ENCODE measurements at places on chromosomes 2 and 18.

DNA sequence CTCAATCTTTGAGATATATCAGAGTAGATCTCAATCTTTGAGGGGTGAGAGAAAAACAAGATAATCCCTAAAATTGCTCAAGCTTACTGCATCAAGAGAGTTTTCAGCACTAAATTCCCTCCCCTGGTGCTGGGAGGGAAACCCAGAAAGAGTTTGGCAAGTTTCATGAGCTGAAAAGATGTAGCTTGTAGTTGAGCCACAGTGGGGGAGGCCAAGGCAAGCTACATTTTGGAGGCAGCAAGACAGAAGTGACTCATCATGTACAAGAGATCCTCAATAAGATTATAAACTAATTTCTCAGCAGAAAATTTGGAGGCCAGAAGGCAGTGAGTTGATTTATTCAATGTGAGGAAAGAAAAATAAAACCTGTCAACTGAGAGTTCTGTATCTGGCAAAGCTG lies 308.2 kb downstream of the PIEZO2 start:
- DNase-seq, result no peak

DNA sequence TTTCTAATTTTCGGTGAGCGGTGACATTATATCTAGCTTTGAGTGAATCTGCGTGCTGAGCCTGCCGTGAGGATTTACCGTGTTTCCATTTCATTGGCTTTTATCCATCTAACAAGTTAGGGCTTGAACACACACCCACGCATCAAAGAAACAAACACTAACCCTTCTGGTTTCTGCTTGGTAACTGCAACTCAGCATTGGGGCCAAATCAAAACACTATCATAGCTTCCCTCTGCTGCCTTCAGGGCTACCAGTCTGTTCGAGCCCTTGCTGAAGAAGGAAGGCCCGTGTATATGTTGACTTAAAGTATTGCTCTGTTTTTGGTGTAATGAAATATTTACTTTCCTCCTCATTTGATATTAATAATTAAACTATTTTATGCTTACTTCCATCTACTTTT lies 227.2 kb downstream of the PHLPP1 start:
- DNase-seq, result no peak

DNA sequence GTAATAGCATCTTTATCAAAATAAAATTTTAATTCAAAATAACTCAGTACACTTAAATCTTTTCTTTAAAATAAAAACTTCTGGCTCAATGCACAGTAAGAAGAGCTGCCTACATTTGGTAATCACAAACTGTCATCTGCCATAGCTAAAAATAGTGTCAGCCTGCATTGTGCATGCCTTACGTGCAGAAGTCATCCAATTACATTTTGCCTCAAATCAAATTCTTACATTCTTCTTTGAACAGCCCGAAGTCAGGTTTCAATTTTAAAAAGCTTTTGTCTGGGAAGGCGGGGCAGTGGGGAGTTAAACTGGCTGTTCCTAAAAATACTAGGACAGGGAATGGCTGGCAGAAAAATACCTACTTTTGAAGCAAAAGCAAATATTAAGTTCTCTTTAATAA lies 51.1 kb downstream of the RTN4 start:
- no peak for DNase-seq

DNA sequence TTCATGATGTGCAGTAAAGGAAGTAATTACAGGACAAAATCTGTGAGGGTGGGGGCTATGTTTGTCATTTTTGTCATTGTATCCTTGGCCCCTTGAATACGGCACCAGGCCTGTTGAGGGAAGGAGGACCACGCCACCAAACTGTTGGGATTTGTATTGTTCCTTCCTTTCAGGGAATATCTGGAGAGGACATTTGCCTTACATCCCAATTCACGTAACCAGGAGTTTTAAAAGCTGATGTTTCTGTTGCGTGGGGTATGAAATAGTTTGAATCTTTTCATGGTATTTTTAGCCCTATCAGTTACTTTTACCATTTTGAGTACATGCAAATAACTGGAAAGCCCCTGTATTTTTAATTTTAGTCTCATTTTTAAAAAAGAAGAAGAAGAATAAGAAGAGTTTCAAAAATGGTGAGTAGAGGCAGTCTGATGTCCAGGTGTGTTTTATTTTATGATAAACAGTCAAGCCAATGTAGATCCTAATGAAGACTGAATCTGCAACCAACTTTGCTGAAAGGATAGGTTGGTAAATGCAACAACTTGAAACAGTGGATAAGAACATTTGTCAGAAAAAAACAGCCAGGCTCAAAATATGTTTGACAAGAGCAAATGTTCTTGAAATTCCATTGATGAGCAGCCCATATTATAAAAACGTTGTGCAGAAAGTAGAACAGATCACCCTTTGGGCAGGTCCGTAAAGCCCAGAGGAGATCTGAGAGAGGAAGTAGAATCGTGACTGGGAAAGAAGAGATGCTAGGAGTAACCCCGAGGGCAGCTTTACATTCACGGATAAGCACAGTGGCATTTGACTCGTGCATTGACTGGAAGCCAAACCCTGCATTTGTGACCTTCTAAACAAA lies 54.5 kb downstream of the RASGRP3 start:
- no peak for DNase-seq

DNA sequence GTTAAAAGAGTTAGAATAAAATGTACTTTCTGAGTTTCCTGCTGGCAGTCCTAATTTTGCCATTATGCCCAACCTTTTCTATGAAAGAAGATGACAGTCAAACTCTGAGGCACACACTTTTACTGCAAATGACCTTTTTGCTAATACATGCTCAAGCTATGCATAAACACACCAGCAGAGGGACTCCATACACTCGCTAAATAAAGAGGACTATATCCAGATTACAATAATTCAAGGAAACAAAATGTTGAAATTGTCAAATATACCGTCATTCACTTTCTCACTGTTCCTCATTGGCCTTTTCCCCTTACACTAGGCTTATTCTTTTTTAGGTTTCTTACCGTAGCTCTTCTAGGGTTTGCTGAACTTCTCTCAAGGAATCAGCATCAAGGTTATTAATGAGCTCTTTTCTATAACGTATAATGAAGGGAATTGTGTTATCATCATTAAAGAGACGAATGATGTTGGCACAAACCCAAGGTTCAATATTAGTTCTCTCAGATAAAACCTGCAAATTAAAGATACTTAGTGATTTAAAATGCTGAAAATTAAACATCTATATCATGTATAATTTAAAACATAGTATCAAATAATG lies 25.7 kb downstream of the SRBD1 start:
- no peak for DNase-seq

DNA sequence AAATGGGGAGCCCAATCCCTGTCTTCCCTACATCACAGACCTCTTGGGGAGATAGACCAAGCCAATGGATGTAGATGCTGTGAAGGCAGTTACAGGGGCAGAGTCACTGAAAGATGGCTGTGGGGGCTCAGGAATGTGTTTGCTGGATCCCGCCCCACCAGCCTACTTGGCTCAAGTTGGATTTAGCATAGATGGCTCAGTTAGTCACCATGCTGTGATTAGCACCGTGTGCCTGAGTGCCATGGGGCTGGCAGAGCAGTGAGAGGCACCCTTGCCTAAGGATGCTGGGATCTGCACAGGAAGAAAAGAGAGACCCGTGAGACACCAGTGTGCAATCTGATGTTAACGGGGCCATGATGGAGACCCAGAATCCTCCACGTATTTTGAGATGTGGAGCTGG lies 228.3 kb downstream of the DYSF start:
- no peak for DNase-seq

DNA sequence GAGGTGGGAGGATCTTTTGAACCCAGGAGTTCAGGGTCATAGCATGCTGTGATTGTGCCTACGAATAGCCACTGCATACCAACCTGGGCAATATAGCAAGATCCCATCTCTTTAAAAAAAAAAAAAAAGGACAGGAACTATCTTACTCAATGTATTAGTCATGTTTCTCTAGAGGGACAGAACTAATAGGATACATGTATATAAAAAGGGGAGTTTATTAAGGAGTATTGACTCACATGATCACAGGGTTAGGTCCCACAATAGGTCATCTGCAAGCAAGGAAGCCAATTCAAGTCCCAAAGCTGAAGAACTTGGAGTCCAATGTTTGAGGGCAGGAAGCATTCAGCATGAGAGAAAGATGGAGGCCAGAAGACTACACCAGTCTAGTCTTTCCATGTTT lies 18.8 kb upstream of the CASP10 start:
- no peak for DNase-seq

DNA sequence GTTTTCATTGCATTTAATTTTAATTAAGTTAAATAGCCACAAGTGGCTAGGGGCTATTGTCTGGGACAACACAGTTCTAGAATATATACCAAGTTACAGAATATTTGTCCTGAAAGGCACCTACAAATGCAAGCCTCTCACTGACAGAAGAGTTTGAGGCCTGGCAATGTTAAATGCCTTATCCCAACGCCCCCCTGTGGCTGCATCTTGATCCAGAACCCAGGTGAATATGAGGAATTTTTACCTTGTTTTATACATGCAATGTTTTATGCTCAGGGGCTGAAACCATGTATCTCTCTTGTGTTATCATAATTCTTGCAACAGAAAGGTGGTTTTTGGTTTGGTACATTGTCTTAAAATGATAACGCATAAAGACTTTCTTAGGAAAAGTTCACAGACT lies 71.8 kb upstream of the SEC11C start:
- DNase-seq, result no peak

DNA sequence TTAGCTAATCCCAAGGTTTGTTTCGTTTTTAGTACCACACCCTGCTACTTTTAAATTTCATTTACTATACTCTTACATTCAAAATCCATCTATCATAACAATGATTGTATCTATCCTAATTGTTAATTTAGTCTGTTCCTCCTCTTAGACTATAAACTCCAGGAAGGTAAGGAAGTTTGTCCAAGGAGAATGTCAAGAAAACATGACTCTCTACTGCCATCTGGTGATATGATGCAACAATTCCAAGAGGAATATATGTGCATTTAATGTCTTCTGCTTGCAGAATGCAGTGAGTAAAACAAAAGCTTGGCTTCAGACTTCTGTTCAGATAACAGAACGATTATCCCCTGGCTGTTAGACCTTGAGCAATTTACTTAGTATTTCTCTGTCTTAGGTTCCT lies 1267.1 kb downstream of the LRP1B start:
- no peak for DNase-seq

DNA sequence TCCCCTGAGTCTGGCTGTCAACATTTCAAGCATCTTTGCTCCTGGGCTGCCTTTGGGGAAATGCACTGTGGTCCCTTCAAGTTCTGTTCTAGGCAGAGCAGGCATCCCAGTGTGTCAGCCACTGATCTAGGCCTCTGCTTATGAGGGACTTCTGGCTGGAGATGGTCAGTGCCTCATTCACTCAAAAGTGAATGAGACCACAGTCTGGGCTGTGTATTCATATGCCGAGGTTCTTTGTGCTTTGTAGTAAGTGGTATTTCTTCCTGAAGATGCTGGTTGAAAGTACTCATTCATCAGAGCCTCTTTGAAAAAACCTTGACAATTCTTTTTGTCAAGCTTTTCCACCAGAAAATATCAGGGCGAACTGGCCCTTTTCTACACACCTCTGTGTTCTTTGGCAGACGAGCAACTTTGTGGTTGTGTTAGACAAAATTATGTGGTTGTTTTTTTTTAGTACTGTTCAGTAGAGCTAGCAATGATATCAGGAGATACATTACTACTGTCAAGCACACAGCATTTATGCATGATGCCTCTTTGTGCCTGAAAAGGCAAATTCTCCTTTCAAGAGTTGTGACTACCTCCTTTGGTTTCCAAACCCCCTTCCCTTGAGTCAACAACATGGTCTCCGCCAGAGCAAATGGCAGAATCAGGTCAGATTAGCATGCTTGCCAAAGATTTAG lies 510.9 kb upstream of the NRP2 start:
- DNase-seq, result no peak

DNA sequence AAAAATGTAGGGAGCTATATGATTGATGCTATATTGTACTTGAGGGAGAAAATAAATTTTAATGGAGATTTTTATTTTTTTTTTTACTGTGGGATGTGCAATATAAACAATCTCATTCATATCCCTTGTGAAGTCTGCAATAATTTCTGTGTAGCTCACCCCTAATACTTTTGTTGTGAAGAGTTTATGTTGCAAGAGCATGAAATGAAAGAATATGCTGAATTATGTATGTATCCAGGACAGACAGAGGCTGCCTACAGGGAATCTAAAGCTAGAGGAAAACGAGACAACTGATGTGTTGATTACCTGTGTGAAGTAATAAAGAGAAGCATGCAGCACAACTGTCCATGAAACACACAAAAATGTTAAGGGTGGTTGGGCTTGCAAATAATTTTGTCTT lies 643.3 kb downstream of the DCDC2C start:
- DNase-seq, result no peak

All from activated T-cell treated with anti-CD3 and anti-CD28 coated beads for 4 hours (primary cell).